SK-N-MC (cell line): ENCODE measurements at places on chromosomes 11 and 22.
A peak's percentile ranks its signal among the peaks of the same experiment; 100 is the strongest.

DNA sequence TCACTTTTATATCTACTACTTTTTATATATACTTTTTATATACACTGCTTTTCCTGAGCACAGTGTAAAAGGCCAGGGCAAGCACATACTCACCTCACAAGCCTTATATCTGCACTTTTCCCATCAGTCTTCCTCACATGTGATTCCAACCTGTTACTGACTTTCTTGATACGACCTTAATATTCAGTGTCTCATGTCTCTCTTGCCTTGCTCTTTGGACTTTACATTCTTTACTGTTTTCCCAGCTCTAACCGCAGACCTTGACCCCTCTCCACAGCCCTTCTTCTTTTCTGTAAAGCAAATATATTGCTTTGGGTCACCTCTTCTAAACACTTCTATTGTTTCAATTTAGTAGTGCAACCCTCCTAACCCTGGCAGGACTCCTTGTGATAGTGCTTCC, 353.1 kb upstream of the ANO5 start:
- DNase-seq, result no peak

DNA sequence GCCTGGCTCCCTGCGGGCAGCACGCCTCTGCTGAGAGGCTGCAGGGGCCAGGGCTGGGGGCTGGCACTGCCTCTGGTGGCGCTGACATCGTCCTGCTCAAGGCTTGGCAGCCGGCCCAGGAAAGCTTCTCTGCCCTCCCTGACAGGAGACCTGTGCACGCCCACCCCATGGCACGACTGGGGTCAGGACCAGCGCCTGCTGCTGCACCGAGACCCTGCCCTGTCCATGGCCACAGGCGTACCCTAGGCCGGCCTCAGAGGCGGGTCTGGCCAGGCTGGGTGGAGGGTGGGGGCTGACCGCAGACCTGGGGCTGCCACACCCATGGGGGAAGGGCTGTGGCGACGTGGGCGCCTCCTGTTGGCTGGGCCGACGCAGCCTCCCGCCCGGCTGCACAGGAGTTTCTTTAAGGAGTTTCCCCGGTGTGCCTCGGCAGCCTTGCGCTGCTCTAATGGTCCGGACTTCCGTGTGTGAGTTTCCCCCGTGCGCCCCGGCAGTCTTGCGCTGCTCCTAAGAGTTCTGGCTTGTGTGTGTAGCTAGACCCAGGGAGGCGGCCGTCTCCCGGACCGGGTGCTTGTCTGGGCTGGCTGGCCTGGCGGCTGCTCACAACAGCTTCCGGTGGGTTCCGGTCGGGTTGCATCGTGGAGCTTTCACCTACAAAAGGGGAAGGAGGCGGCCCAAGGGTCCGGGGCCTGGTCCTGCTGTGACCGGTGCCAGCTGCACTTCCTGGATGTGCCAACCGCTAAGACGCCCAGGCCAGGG, 4.6 kb downstream of the TRABD start:
- no peak for DNase-seq

DNA sequence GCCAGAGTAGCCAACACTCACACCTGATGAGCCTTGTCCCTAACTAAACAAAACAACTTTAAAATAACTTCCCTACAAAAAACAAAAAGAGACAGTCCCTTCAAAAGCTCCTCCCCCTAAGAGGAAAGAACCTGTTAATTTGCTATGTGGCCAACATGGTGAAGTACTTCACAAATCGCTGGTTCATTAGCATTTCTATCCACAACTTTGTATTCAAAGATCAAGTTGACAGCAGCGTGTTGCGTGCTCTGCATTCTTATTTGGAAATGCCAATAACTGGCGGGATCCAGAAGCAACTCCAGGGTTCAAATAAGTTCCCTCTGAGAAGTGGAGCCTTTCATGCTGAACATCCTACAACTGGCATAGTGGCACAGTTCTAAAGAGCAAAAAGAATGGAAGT, 48.6 kb downstream of the CADM1 start:
- no peak for DNase-seq

GRCh38 chr22:23179381-23180299, 669 bp upstream of the BCR start:
- DNase-seq, result no peak

- no peak for DNase-seq
Measured at GRCh38 chr11:70020336-70021214, 57.5 kb upstream of the ANO1 start.

GRCh38 chr11:43681401-43681942, 934 bp downstream of the HSD17B12 start:
- DNase-seq, result peak; percentile 3

DNA sequence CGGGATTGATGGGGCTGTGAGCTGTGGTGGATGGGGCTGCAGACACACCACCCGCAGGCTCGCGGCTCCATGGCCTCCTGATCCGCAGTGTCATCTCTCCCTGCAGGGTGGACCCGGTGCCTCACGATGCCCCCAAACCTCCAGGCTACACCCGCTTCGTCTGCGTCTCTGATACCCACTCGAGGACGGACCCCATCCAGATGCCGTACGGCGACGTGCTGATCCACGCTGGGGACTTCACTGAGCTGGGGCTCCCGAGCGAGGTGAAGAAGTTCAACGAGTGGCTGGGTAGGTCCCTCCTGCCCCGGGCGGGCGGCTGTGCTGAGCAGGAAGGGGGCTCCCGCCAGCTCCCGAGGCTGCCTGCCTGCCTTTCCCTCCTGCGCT, 23.1 kb downstream of the MPPED1 start:
- no peak for DNase-seq

DNA sequence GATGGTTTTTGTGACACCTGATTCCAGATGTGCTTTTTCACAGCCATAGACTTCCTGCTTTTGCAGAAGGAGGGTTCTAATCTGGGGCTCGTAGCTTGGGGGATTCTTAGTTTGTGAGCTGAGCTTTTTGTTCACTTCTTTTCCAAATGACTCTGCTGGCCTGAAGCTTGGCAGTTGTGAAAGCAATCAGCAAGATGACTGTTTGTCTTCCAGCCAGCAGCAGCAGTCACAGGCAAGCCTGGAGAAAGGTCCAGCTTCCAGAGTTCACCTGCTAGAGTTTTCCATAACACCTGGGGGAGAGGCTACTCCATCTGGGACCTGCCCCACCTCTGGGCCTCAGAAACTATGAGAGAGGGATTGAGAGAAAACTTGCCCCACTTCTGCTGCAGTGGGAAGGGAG, 4.1 kb downstream of the MARK2 start:
- no peak for DNase-seq

DNA sequence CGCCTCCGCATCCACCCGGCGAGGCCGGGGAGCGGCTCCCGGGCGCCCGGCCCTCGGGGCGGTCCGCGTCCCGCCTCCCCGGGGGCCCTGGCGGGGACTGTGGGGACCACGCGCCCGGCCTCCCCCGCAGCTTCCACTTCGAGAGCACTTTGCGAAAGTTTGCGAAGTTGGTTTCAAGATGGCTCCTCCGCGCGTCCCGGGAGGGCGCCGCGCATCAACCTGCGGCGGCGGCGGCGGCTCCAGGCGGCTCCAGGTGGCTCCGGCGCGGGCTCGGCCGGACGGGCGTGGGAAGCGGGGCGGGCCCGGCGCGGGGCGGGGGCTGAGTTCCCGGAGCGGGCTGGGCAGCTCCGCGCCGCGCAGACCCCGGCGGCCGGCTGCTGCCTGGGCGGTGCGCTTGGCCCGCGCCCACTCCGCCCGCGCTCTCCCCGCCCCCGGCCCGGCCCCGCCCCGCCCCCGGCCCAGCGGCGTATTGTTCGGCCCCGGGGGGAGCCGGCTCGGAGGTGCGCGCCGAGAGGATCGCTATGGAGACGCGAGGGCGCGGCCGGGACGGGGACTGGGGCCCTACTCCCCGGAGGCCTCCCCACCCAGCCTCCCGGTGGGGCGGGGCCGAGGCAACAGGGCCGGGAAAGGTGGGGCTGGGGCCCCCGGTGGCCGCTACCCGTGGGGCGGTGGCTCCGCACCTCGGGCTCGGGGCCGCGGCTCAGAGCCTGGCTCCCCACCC, at the start of gene CELSR1:
TSS of gene CELSR1 (minus strand) at position 396 of the 721 bp plus-strand sequence. CDS start 450 bp downstream, outside the sequence.
- DNase-seq, result no peak

DNA sequence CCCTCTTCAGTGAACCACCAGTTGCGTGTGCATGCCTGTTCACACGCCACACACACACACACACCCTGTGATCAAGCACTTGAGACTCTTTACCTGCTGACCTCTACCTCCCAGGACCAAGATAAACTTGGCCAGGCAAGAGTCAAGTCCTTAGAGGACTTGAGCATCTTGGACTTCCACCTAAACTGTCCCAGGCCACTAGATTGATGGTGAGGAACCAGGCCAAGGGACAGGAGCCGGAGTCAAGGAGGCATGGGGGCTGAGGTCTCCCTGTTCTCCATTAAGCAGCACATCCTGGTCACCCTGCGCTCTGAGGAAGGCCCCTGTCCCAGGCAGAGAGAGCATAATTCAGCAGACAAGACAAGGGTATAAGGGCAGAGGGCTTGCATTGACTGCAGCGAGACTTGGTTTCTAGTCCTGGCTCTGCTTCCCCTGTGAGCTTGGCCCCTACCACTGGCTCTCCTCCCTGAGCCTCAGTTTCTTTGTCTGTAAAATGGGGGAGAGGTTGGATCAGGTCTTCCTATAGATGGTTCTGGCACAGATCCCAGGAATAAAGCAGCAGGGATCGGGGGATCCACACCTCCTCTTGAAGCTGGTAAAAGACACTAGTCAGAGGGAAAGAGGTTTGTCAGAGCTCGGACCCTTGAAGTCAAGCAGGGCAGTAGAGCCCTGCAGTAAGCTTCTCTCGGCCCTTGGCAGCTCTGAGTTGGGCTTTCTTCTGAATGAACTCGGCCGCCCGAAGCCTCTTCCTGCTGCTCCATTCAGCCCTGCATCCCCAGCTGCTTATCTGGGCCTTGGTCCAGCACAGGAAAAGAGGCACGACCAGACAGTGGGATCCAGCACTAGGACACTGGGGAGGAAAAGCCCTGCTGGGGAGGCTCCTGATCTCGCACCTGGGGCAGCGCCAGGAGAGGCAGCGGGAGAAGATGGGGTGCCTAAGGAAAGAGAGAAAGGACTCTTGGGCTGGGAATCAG, 2.0 kb downstream of the CREB3L1 start:
- no peak for DNase-seq

DNA sequence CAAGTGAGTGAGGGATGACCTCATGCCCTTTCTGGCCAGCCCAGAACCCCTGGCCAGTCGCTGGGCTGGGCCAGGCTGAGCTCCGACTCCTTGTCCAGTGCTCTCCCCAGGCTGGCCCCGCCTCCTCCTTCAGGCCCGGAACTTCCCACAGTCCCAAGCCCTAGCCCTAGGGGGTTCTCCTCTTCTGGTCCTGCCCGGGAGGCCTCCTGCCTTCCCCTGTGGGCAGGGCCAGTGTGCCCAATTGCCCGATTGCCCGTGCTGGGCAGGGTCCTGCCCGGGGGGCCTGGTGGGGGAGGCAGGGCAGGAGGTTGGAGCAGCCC, 4.2 kb downstream of the TCIRG1 start:
- DNase-seq, result no peak

GRCh38 chr22:37427711-37428635, 694 bp upstream of the ELFN2 start:
- DNase-seq, result no peak

DNA sequence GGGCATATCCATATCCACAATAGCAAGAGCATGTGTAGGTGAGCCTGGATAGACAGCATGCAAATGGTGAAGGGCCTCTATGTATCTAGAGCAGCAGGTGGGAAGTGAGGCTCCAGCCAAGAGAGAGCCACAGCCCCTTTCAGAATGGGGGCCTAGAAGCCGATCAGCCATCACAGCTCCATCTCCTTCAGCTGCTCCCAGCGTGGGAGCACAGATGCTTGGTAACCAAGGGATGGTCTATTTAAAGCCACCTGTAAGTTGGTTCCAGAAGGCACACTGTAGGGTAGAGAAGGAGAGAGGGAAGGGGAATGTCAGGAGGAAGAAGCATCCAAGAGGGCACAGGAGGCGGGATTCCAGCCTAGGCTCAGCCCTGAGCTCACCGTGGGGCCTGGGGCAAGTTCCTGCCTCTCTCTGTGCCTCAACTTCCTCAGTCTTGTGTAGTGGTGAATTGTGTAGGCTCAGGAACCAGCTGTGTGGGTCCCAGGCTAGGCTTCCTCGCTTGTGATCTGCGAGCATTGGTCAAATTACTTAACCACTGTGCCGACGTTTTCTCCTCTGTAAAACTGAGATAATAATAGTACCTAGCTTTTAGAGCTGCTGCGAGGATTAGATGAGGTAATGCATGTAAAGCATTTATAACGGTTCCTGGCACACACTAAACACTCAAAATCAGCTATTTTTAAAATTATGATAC, 122.9 kb upstream of the NAV2 start:
- DNase-seq, result no peak

GRCh38 chr22:36879775-36880174, 19.0 kb downstream of the NCF4 start:
- no peak for DNase-seq

DNA sequence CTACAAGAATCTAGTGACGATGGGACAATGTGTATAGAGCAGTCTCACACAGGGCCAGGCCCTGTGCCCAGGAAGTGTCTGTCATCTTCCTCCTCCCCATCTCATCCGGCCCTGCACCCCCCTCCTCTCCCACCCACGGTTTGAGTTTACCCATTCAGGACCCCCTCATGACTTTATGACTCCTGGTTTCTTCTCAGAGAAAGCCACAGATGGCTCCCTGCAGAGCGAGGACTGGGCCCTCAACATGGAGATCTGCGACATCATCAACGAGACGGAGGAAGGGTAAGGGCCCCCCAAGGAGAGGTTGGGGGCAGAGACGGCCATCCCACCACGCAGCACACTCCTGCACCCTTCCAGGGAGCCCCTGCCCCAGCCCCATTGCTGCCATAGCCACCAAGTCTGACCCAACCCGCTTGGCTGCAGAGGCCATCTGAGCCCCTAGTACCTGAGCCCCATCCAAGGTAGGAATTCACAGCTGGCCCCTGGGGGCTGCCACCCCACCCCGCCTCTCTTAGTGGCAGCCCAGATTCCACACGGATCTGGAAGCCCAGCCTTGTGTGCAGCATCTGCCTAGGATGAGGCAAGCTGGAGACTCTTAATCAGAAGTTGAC, 18.1 kb downstream of the TOM1 start:
- DNase-seq, result no peak

GRCh38 chr11:47264521-47264920, 5.4 kb upstream of the MADD start:
- DNase-seq, result no peak

DNA sequence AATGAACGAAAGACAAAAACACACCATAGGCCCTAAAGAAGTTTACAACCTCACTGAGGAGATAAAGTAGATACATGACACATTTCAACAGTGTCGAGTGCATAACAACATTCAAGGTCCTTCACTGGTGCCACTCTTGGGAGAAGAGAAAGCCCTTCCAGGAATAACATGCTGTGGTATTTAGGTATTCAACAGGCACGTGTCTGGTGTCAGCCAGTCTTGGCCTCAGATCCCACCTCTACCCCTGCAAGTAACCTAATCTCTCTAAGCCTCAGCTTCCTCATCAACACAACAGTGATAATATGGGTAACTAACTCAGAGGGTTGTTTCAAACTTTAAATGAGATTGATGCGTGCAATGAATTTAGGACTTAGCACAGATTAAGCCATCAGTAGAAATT, 235.0 kb upstream of the ZC3H12C start:
- DNase-seq, result no peak

DNA sequence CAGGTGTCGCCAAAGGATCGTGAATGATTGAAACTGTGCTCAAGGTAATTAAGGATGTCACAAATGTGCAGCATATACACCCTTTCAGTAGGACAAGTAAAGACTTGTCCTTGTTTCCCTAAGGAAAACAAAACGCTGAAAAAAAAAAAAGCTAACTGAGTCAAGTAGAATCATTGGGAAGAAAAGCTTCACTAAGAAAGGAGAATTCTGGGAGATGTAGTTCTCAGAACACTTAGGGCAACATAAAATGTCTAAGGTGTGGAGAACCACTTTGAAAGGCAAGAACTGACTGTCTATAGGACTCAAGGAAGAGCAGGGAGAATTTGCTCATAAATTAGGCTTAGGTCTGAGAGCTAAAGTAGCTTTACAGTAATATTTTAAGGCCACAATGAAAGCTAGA, 2.9 kb upstream of the OR5T1 start:
- DNase-seq, result no peak

- DNase-seq, result no peak
Measured at GRCh38 chr11:33633251-33634003, 67.2 kb downstream of the C11orf91 start.
